ENCODE measurements at places on chromosomes 7 and 10.

- no peak for DNase-seq
Measured at GRCh38 chr10:126732868-126733267, 62.4 kb upstream of the C10orf90 start.

DNA sequence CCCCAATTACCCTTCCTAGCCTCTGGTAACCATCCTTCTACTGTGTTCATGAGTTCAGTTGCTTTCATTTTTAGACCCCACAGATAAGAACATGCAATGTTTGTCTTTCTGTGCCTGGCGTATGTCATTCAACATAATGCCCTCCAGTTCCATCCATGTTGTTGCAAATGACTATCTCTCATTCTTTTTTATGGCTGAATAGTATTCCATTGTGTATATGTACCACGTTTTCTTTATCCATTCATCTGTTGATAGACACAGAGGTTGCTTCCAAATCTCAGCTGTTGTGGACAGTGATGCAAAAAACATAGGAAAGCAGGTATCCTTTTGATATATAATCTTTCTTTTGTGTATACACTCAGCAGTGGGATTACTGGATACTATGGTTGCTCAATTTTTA is 51.2 kb downstream of the RAPGEF5 start:
- DNase-seq: no peak

GRCh38 chr7:115410434-115410820 is 488.5 kb downstream of the MDFIC start:
- DNase-seq: no peak

DNA sequence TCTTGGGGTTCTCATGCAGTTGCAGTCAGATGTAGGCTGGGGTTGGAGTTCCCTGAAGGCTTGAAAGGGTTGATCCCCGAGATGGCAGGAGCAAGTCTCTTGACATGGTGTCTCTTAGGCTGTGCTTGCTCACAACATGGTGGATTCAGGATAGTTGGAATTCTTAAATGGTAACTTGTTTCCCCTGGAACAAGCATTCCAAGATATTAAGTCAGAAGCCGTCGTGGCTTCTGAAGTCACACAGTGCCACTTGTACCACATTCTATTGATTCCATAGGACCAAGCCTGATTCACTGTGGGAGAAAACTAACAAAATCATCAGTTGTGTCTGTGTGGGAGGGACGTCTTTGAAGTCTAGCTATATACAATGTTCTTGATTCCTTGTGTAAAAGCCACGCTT is 3.5 kb upstream of the SLC35B4 start:
- no peak for DNase-seq

DNA sequence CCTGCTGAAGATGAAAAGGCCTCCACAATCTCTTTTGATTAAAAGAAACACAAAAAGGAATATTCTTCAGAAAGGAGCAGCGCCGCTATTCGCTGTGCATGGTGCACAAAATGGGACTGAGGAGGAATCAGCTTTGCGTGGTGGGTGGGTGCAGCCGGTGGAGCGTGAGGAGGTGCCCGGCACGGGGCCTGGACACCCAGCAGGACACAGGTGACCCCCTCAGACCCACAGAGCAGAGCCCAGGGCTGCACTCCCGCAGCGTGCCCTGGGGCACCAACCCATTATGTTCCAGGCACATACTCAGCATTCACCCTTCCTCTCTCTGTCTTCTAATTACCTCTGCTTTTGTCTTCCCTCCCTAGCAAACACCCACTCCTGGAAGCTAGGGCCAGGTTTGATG is 238.0 kb upstream of the PPP2R2D start:
- no peak for DNase-seq

GRCh38 chr10:86943316-86944030 is 13.9 kb downstream of the MMRN2 start:
- no peak for DNase-seq

GRCh38 chr10:129372172-129372571 is 94.9 kb upstream of the MGMT start:
- no peak for DNase-seq

GRCh38 chr10:62021978-62022802 is 120.7 kb downstream of the ARID5B start:
- no peak for DNase-seq

DNA sequence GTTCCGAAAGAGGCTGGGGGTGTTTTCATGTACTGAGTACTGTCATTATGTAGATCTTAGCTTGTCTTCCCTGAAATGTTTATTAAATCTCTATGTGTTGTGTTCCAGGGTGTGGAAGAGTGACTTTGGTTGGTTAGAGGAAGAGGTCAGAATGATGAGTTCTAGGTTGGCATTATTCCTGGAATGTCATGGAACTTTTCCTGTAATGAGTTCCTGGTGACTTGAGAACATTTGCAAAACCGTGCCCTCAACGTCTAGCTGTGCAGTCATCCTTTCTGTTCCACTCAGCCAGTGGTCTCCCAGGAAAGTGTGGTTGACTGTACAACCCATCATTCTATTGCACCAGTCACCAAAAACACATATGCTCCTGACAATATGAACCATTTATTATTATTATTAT is 129.6 kb downstream of the BICC1 start:
- DNase-seq: no peak

GRCh38 chr10:4937346-4937745 is 25.9 kb upstream of the AKR1C1 start:
- no peak for DNase-seq

DNA sequence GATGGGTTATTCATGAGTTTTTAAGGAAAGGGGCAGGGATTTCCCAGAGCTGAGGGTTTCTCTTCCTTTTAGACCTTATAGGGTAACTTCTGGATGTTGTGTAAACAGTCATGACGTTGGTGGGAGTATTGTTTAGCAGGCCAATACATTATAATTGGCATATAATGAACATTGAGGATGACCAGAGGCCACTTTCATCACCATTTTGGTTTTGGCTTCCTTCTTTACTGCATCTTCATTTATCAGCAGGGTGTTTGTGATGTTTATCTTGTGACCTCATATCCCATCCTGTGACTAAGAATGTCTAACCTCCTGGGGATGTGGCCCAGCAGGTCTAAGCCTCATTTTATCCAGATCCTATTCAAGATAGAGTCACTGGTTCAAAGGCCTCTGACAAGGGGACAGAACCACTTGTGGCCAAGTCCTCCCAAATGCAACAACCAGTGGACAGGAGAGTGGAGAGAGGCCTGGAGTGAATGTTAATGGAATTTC is 77.3 kb upstream of the RPA3 start:
- no peak for DNase-seq

- no peak for DNase-seq
Measured at GRCh38 chr7:15938115-15938514, 251.6 kb upstream of the MEOX2 start.

GRCh38 chr7:12712236-12712635 is 24.8 kb downstream of the ARL4A start:
- DNase-seq: no peak

DNA sequence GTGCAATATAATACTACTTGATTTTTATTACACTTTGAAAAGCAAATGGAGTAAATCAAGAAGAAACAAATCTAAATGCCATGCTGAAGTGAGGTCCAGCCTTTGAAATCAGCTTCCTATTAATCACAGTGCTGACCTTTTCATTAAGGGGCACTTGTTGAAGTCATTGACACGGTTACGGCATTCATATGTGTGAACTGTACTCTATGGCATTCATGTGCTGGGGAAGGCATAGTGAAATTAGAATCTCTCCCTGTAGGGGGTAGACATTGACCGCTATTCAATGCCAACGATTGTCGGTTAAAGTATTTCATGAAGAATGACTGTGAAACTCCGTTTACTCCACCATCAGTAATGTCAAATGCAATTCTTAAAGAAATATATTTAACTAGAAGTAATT is 296.1 kb upstream of the SEMA3A start:
- DNase-seq: no peak

DNA sequence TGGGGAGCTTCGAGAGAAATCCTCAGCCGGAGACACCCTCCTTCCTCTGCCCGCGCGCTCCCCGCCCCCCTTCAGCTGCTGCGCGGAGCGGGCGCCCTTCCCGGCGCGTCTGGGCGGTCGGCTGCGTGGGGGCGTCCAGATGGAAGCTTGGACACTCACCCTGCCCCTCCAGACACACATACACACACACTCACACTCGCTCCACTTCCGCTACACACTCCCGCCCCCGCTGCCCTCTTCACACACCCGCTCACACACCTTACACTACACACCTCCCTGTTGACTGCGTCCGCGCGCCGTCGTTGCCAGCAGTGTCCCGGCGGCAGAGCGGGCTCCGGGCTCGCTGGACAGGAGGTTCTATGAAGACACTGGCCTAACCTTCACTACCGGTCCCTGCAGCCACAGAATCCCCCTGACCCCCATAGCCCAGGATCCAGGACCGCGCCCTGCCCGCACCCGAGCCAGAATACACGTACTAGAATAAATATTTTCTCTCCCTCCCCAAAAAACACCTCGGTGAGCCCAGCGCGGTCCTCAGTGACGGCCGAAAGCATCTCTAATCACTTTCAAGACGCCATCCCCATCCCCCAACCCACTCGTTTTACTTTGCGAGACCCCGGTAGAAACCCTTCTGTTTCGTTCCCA is 1.1 kb upstream of the EGR2 start:
- peak; percentile 43 for DNase-seq

GRCh38 chr10:6694447-6695140 is 114.5 kb upstream of the PRKCQ start:
- no peak for DNase-seq

GRCh38 chr7:50781381-50782293 is 1.1 kb downstream of the GRB10 start:
- DNase-seq: no peak

GRCh38 chr7:69749994-69750393 is 151.7 kb downstream of the AUTS2 start:
- DNase-seq: no peak
